Kidney (tissue), 22 donors: ENCODE measurements at places on chromosomes 1 and 21. TPM values are rescaled to one million over a fixed set of nuclear protein-coding genes. Genes with fewer than 3 reads are reported as not detected.

DNA sequence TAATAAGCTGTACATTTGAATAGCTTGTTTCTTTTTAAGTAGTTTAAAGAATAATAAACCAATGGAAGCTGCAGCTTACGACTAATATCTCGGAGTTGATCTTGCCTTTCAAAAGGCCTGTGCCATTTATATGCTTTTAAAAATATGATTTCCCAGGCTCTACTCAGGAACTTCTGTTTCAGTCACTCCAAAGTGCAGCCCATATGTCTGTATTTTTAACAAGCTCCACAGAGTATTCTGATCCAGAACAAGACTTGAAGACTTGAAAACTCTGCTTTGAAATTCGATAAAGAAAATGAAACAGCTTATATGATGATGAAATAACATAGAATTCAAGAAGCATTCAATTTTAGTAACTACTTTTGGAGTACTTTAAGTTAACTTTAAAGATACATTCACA lies 79.1 kb upstream of the PLPPR4 start:
- no peaks in the 10 kb centered on the region for H3K36me3 ChIP-seq
- DNase-seq: no peak
- no peak overlapping the region for H3K4me3 ChIP-seq
- no peaks in the 10 kb centered on the region for H3K4me1 ChIP-seq
- no peaks in the 10 kb centered on the region for H3K27me3 ChIP-seq

DNA sequence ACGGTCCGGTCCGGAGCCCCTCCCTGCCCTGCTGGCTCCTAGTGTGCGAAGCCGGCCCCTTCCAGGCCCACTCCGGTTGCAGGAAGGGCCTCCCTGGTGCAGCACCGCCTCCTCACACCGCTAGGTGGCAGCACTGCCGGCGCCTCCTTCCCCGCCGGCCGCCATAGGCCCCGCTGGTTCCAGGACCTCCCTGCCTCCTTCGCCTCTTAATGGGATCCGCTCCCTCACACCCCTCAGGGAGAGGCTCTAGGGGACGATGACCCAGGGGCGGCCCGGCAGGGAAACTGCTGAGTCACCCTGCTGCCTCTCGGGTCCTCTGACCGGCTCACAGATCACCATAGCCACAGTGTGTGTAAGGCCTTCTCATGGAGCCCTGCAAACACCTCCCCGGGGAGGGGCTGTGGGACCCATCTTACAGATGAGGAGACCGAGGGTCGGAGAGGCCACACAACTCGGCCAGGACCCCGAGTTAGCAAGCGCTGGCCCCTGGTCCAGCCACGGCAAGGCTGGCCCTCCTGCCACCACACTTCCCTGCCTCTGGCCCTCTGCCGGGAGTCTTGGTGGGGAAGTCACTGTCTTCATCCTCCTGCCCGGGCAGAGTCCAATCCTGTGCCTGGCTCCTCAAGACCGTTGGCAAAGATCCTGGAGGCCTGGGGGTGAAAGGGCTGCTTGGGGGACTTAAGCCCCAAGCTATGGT lies 1.6 kb upstream of the AJAP1 start:
- H3K27me3 ChIP-seq: peaks cover 17% of the 10 kb centered on the region
- no peaks in the 10 kb centered on the region for H3K36me3 ChIP-seq
- H3K27ac ChIP-seq: peak overlapping the region; percentile 37
- no peak overlapping the region for H3K4me3 ChIP-seq
- DNase-seq: peak; percentile 74

The SPTA1 gene
- 0.28 TPM for total RNA-seq

The PRRC2C gene
- 152 TPM for total RNA-seq

The SLC5A3 gene
- total RNA-seq: 26.0 TPM
